G401 (cell line): ENCODE measurements at places on chromosomes 2 and 18.

GRCh38 chr2:40097691-40098385 lies 318.8 kb upstream of the THUMPD2 start:
- DNase-seq: no peak

- no peak for DNase-seq
Measured at GRCh38 chr2:46530639-46531038, 51.3 kb downstream of the TMEM247 start.

- DNase-seq: no peak
Measured at GRCh38 chr18:1663879-1664705, 759.4 kb downstream of the ADCYAP1 start.

GRCh38 chr2:45009303-45009927 lies at the start of gene SIX2:
Gene SIX2, minus strand, starts transcription at chr2:45009452. Its CDS starts 342 bp downstream, at chr2:45009110.
- peak; percentile 2 for DNase-seq

GRCh38 chr2:168114040-168114439 lies 133.4 kb downstream of the STK39 start:
- DNase-seq: no peak

- no peak for DNase-seq
Measured at GRCh38 chr2:33272001-33272400, 204.4 kb upstream of the RASGRP3 start.

GRCh38 chr18:52747869-52748268 lies 407.9 kb downstream of the DCC start:
- no peak for DNase-seq

- no peak for DNase-seq
Measured at GRCh38 chr2:223532161-223532560, 70.0 kb downstream of the SCG2 start.

GRCh38 chr2:23826771-23827170 lies 100.2 kb downstream of the ATAD2B start:
- no peak for DNase-seq

GRCh38 chr2:28300485-28301341 lies 91.9 kb upstream of the FOSL2 start:
- DNase-seq: no peak

GRCh38 chr2:42102024-42102590 lies 54.3 kb downstream of the PKDCC start:
- DNase-seq: no peak

- no peak for DNase-seq
Measured at GRCh38 chr2:143950704-143951103, 569.2 kb downstream of the ZEB2 start.

DNA sequence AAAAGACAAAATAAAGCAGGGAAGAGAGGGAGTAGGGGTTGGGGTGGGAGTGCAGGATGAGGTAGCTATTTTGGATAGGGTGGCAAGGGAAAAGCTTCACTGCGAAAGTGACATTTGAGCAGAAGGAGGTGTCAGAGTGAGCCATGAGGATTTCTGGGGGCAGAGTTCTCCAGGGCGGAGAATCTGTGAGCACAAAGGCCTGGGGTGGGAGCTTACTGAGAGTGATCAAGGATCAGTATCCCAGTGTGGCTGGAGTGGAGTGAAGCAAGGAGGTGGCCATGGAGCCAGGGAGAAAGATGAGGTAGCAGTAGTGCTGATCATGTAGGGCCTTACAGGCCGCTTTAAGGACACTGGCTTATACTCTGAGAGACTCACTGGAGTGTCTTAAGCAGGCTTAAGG lies 210.9 kb upstream of the FOSL2 start:
- DNase-seq: no peak

DNA sequence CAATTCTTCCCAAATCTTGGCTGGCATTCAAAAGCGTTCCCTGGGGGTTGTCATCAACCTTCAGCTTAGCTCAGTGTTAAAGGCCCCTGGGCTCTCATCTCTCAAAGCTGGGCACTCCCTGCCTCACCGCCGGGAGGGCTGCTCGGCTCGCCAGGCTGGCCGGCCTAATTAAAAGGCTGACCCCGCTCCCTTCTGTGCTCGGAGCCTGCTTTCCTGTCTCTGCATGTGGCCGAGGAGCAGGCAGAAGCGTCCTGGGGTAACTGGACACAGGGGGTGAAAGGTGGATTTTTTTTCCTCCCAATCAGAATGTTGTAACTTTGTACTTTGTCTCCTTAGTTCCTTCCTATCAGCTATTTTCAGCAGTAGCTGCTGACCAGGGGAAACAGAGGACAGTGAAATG lies 231.1 kb downstream of the GBX2 start:
- DNase-seq: no peak

DNA sequence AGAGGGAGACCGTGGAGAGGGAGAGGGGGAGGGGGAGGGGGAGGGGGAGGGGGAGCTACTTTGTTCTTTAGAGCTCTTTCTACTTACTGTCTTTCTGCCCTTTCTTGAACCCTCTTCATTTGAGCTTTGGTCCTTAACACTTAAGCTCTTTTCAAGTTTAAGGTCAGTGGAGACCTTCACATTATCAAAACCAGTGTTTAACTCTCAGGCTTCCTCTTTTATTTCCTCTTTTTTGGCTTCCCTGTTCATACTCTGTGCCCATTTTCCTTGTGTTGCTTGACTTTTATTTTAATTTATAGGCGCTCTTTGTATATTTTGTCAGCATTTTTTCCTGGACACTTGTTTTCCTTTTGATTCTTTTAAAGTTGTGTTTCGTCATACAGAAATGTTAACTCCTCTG lies 37.1 kb downstream of the ACSL3 start:
- DNase-seq: no peak

GRCh38 chr2:18860179-18860578 lies 270.8 kb upstream of the NT5C1B start:
- DNase-seq: no peak

- no peak for DNase-seq
Measured at GRCh38 chr2:65377556-65378192, 54.7 kb downstream of the SPRED2 start.

GRCh38 chr2:197360744-197361156 lies 50.2 kb upstream of the ANKRD44 start:
- DNase-seq: no peak

GRCh38 chr2:149042881-149043280 lies 4.4 kb downstream of the LYPD6B start:
- DNase-seq: no peak

- no peak for DNase-seq
Measured at GRCh38 chr2:64426183-64426952, 27.6 kb upstream of the LGALSL start.

DNA sequence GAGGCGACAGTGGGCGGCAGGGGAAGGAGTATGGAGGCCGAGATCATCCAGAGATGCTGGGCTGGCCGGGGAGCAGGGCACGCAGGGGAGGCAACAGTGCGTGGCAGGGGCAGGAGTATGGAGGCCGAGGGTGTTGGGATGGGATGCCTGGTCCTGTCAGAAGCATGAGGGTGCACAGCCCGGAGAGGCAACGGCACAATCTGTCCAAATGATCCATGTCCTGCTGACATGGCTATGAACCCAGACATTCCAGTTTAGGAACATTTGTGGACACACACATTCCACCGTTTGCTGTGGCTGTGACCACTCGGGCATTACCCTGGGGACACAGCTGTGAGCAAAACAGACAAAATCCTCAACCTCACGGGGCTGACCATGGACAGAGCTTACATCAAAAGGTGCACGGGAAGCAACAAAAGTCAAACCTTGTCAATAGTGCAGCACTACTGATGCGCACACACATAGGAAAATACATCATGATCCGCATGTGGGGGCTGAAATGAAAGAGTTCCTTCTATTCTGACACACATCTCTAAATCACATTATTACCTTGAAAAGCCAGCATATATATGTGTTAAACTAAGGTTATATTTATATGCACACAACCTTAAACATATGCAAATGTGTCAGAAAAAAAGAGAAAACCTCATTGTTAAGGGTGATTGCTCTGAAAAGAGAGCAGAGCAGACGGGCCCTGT lies 144.0 kb upstream of the GPC1 start:
- DNase-seq: no peak

DNA sequence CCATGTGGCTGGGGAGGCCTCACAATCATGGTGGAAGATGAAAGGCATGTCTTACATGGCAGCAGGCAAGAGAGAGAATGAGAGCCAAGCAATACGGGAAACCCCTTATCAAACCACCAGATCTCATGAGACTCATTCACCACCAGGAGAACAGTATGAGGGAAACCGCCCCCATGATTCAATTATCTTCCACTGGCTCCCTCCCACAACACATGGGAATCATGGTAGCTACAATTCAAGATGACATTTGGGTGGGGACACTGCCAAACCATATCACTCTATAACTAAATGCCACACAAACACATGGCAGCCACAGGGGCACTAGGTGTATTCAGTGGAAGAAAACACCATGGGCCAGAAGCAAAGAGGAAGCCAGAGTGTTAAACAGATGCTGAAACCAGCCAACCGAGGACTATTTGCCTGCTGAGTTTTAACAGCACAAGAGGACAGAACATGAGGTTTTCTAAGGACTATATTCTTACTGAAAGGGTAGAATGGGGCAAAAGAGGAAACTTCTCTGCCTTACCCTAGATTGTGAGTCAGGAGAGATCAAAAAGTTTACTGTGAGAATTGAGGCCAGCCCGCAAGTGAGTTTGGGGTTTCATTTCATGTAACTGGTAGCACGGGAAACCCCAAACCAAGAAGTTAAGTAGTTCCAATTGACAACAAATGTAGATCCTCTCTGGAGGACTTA lies 49.2 kb downstream of the SIGLEC15 start:
- no peak for DNase-seq

- no peak for DNase-seq
Measured at GRCh38 chr2:215793747-215794595, 219.4 kb downstream of the MREG start.

GRCh38 chr2:33094303-33094702 lies 147.6 kb downstream of the LTBP1 start:
- DNase-seq: no peak

GRCh38 chr2:26534098-26534864 lies 56.4 kb upstream of the OTOF start:
- no peak for DNase-seq

DNA sequence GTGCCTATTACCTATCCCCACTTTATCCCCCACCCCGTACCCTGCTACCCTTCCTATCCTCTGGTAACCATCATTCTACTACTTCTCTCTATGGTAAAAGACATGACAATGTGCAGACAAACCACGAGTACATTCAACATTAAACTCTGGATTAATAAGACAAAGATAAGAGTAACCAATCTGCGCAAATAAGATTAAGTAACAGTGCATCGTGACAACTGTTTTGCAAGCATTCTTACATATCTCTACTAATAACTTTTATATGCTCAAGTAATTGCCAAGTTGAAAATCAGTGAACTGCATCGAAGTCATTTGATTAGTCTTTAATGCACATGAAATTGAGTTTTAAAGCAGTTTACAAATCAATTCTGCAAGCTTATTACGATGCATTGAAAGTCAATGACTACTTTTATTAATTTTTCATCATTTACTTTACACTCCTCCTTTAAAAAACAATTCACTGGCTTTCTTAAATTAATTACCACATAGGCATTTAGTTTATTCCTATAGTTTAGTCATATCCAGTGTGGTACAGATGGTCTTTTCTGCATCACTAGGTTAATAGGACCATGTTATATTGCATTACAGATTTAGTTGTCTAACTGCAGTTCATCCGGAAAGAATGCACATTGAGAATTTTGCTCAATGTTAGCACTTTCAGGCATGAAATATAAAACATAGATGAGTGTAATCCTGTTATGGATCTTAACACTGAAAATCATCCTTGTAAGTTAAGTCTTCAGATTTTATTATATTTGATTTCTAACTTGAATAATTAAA lies 178.1 kb downstream of the GCA start:
- peak; percentile 78 for DNase-seq

- no peak for DNase-seq
Measured at GRCh38 chr18:45324495-45325113, 290.7 kb upstream of the SLC14A2 start.

GRCh38 chr2:24903161-24904103 lies 16.6 kb downstream of the ADCY3 start:
- no peak for DNase-seq

DNA sequence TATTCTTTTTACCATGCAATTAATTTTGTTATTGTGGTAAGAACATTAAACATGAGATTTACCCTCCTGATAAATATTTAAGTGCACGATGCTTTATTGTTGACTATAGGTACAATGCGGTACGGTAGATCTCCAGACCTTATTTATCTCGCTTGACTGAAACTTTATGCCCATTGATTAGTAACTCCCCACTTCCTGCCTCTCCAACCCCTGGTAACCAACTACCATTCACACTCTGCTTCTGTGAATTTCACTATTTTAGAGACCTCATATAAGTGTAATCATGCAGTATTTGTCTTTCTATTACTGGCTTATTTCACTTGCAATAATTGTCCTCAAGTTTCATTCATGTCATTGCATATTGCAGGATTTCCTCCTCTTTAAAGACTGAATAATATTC lies 195.7 kb upstream of the ID2 start:
- no peak for DNase-seq

- DNase-seq: no peak
Measured at GRCh38 chr18:67402543-67402942, 114.0 kb downstream of the DSEL start.

- DNase-seq: no peak
Measured at GRCh38 chr18:63137999-63138435, 181.6 kb downstream of the BCL2 start.

DNA sequence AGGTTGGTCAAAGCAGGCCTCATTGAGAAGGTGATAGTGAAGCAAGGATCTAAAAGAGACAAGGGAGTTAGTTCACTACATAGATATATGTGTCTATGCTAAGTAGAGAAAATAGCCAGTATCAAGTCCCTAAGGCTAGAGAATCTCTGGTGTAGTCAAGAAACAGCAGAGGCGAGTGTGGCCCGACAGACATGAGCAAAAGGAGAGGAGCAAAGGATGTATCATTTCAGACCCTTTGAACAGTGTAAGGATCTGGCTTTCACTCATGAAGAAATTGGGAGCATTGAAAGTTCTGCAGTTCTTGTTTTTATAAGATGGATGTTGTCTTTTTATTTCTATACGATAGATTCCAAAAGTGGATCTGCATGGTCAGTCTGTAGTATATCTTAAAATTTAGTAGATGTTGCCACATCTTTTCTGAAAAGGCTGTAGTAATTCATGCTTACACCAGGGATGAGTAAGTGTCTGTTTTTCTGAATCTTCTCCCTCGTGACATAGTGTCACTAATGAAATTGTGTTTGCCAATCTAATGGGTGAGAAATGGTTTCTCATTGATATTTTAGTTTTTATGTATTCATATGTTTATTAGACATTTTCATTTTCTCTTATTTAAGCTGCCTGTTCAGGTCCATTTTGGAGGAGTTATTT lies 18.8 kb downstream of the SP100 start:
- DNase-seq: no peak

- DNase-seq: no peak
Measured at GRCh38 chr2:60987041-60987440, 30.5 kb upstream of the PEX13 start.
